ENCODE measurements at places on chromosomes 11 and 22.

GRCh38 chr11:47325271-47326041 is 27.0 kb downstream of the MYBPC3 start:
- DNase-seq, result no peak

GRCh38 chr11:60756307-60757032 is at the start of gene MS4A15:
TSS of gene MS4A15 (plus strand) at chr11:60756867. CDS start at chr11:60763734, 6,867 bp downstream.
- no peak for DNase-seq

DNA sequence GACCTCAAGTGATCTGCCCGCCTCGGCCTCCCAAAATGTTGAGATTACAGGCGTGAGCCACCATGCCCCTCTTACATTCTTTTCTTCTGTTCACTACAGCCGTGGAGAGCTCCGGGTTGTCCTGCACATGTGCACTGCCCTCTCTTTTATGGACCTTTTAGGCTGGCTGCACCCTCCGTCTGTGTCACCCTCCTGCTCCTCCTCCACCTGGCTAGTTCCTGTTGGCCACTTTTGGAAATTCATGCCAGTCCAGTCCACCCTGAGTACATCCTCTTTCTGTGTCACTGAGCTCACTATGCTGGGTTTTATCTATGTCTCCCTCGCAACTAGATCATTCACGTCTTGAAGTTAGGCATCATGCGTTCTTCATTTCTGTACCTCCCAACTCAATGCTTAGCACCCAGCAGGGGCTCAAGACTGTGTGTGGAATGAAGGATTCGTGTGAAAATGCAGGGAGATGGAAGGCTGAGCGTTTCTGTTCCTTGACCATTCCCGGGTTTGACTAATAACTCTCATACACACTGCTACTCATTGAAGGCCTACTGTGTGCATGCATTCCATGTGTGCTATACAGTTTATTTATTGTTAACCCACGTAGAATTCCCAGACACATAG is 60.6 kb downstream of the PTPRJ start:
- no peak for DNase-seq

DNA sequence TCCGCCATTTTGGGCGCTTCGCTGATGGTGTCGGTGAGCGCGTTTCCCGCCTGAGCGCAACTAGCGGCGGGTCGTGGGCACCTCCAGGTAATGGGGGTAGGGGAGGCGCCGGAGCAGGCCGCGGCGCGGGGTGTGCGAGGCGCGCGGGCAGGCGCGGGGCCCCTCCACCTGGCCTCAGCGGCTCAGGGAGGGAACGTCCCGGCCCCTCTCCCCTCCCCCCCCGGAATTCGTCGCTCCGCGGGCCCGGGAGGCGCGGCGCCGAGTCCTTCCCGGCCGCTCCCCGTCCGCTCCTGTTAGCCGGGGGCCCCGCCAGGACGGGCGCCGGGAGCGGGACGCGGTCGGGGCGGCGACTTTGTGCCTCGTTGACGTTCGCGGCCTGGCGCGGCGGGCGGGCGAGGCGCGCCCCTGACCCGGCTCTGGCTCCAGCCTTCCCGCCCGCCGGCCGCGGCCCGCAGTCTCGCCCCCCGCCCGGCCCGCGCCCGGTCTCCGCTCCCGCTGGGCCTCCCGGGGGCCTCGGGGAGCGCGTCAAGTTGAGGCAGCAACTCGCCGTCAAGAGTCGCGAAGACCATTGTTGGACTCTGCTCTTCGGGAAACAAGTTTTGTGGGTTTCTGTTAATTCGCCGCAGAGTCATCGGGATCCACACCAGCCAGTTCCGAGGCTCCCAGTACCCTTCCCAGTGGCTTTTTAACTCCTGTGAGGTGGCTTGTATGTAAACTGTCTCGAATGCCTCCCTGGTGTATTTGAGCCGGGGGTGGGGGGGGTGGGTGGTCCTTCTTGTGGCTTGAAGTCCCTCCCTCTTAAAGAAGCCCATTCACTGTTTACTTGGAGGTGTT is at the start of gene PPP6R3:
Gene PPP6R3, plus strand, starts transcription at position 12 of the 834 bp plus-strand sequence. CDS start 76,913 bp downstream, outside the sequence.
- DNase-seq, result peak; percentile 33

- no peak for DNase-seq
These were observed 22.7 kb downstream of the IFT27 start for GRCh38 chr22:36753120-36753802.

Data from CD4-positive, alpha-beta T cell treated with Interleukin-1 beta for 1 hour (primary cell).